ENCODE measurements at places on chromosomes 3 and 15.

DNA sequence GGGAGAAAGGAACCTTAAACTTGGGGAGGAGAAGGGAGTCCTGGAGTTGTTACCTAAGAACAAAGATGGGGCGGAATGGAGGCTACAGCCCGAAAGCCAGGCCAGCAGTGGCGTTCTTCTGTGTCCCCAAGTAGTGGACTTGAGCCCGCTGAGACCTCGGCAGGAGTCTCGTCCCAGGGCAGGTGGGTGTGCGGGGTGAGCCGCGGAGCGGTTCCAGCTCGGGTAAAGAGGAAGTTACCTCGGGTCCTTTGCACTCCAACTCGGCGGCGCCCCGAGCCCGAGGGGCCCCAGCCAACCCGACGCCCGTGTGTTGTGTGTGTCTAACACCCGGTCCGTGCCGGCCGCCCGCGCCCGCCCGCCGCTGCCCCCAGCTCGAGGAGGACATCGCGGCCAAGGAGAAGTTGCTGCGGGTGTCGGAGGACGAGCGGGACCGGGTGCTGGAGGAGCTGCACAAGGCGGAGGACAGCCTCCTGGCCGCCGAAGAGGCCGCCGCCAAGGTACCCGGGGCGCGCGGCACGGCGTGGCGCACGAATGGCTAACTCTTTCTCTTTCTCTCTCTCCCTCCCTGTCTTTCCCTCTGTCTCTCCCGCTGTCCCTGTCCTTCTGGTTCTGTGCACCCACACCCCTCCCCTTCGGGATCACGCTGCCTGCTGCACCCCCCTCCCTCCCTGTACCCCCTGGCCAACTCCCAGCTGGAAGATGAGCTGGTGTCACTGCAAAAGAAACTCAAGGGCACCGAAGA is 959 bp downstream of the TPM1 start:
- peak; percentile 10 for DNase-seq
- H3K4me3 ChIP-seq, result peak overlapping the region; percentile 8
- no peaks in the 10 kb centered on the region for H3K36me3 ChIP-seq
- peaks cover 9% of the 10 kb centered on the region for H3K4me1 ChIP-seq
- peaks cover 17% of the 10 kb centered on the region for H3K27me3 ChIP-seq

DNA sequence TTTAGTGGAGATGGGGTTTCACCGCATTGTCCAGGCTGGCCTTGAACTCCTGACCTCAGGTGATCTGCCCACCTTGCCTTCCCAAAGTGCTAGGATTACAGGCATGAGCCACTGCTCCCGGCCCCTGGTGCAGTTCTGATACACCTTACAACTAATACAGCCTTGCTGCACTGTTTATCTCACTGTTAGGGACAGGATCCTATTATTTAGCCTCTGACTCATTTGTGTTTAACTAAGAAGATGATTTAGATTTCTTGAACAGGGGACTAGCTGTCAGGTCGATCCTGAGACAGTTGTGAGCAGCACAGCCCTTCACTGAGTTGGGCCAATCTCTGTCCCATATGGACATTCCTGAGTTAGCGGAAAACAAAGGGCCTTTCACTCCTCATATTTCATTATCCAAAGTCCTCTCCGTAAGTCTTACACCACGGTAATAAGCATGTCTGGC is 19.2 kb downstream of the GYG1 start:
- H3K4me1 ChIP-seq, result peaks cover 36% of the 10 kb centered on the region
- no peaks in the 10 kb centered on the region for H3K36me3 ChIP-seq
- H3K27me3 ChIP-seq, result no peaks in the 10 kb centered on the region
- no peak overlapping the region for H3K4me3 ChIP-seq
- no peak for DNase-seq

DNA sequence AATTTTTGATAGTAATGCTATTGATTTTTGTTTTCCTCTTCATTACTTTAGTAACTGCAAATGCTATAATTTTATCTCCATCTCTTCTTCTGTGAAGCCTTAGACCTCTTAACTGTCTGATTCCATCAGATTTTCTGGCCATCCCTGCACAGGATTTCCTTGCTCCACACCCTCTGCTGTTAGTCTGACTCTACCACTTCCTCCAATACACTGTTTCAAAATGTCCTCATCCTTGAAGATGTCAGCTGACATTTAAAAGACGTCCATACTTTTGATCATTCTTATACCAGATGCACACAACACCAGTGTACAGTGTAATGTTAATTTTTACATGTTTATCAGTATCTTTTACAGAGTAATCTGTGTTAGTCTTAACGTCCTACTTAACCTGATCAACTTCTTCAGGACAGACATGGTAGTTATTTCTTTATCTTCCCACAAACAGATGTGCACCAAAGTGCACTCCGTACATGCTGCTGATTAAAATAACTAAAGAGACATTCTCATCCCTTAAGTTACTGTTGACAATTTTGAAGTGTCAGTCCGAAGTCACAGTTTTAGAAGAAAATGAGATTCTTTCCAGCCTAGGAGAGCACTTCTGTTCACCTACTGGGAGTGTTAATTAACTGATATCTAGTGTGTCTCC is 102.4 kb upstream of the RASGRP1 start:
- no peaks in the 10 kb centered on the region for H3K27me3 ChIP-seq
- H3K36me3 ChIP-seq, result no peaks in the 10 kb centered on the region

DNA sequence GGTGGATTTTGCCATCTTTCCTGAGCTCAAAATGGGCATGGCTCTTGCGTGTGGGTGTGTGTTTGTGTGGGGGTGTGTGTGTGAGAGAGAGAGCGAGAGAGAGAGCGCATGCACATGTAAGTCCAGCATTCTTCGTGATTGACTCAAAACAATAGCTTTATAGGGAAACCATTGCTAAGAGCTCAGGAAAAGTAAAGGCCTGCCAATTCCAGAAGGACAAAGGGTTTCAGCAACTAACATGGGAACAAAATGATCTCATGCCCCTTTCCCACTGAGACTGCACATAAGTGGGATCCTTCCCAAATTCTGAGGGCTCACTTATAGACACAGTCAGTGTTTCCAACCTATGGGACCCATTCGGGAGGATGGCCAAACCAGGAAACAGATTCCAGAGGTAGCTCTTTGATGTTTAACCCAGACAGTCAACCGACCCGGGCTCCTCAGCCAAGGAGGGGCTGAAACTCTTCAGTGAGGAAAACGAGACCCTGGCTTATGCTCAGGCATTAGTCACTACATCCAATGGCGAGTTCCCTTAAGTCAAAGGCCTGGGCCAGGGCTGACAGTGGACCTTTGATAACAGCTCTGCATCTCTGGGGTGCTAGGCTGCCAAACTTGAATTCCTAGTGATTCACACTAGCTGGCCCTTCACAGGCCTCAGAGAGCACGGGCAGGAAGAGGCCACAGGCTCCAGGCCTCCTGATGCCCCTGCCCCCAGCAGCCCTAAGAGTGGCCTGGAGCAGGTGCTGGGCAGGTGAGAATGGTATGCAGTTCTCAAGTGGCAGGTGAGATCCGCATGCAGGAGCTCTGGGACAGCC is 305.0 kb upstream of the C2CD4B start:
- no peak overlapping the region for H3K27ac ChIP-seq
- no peak overlapping the region for H3K4me3 ChIP-seq
- no peaks in the 10 kb centered on the region for H3K27me3 ChIP-seq
- no peak for DNase-seq

- H3K27me3 ChIP-seq, result no peaks in the 10 kb centered on the region
- H3K4me3 ChIP-seq, result peak overlapping the region; percentile 83
- no peak for DNase-seq
- no peaks in the 10 kb centered on the region for H3K36me3 ChIP-seq
These were observed 901 bp downstream of the ICE2 start for GRCh38 chr15:60477916-60478565.

GRCh38 chr15:93523481-93523880 is 434.5 kb upstream of the RGMA start:
- no peak for DNase-seq
- no peaks in the 10 kb centered on the region for H3K27me3 ChIP-seq
- no peaks in the 10 kb centered on the region for H3K4me1 ChIP-seq
- H3K27ac ChIP-seq, result no peak overlapping the region
- no peak overlapping the region for H3K4me3 ChIP-seq
- H3K36me3 ChIP-seq, result no peaks in the 10 kb centered on the region

DNA sequence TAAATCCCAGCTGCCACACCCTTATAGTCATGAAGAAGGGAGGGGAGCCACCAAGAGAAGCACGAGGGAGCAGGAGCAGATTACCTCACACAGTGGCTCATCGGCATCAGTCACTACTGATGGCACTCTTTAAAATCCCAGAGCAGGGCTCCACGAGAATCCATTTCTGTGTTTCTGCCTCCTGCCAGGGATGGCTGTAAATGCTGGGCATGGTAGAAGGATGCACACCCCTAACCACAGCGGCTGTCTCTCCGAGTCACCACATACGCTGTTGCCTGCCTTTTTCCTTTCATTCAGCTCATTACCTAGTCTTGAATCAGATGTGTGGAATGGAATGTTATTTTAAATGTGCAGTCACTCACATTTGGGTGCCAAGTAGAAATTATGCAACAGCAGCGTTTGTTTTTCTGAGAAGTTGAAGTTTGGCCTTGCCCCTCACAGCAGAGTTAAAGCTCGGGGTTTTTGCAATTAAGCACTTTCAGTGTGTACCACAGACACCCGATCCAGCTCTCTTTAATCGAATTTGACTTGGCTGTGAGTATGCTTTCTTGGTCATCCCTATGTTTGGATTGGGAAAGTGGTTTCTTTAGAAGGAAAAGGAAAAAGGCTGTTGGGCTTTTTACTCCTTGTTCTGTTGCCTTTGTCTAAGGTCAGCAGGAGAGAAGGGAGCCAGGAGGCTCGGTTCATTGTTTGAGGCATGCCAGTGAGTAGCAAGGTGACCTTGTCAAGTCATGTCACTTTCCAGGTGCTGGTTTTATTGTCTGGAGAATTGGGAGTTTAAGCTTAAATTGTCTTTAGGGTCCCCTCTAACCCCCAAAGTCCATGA is 284.2 kb upstream of the TPM1 start:
- no peaks in the 10 kb centered on the region for H3K36me3 ChIP-seq
- no peak overlapping the region for H3K4me3 ChIP-seq
- no peak overlapping the region for H3K27ac ChIP-seq
- H3K27me3 ChIP-seq, result no peaks in the 10 kb centered on the region

- no peaks in the 10 kb centered on the region for H3K27me3 ChIP-seq
- no peaks in the 10 kb centered on the region for H3K36me3 ChIP-seq
- no peak overlapping the region for H3K4me3 ChIP-seq
- no peak for DNase-seq
- no peak overlapping the region for H3K27ac ChIP-seq
- peaks cover 8% of the 10 kb centered on the region for H3K4me1 ChIP-seq
These were observed 132.2 kb downstream of the KLF13 start for GRCh38 chr15:31458596-31459399.

All from naive thymus-derived CD4-positive, alpha-beta T cell (primary cell).